LoVo (cell line): ENCODE measurements at places on chromosomes 6 and 20.

GRCh38 chr20:64065974-64066343 lies 3.0 kb downstream of the TCEA2 start:
- peak; percentile 51 for DNase-seq

- DNase-seq: no peak
Observed at GRCh38 chr6:55518529-55519060, 60.4 kb downstream of the HMGCLL1 start.

DNA sequence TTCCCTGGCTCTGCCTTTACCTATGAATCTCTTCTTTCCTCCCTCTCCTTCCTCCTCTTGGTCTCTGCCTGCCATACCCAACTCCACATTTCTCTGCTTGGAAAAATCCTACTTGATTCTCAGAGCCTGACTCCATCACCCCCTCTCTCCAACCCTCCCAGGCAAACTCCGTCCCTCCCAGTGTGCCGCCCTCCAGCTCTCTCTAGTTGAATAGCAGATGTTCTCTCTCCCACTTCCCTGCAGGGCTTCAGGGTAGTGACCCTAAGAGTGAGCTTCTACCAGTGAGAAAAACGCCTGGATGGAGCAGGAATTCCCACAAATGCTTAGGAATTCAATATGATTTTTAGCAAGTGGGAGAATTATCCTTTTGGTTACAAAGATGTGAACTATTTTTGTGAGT lies 141.6 kb downstream of the MTHFD1L start:
- no peak for DNase-seq

DNA sequence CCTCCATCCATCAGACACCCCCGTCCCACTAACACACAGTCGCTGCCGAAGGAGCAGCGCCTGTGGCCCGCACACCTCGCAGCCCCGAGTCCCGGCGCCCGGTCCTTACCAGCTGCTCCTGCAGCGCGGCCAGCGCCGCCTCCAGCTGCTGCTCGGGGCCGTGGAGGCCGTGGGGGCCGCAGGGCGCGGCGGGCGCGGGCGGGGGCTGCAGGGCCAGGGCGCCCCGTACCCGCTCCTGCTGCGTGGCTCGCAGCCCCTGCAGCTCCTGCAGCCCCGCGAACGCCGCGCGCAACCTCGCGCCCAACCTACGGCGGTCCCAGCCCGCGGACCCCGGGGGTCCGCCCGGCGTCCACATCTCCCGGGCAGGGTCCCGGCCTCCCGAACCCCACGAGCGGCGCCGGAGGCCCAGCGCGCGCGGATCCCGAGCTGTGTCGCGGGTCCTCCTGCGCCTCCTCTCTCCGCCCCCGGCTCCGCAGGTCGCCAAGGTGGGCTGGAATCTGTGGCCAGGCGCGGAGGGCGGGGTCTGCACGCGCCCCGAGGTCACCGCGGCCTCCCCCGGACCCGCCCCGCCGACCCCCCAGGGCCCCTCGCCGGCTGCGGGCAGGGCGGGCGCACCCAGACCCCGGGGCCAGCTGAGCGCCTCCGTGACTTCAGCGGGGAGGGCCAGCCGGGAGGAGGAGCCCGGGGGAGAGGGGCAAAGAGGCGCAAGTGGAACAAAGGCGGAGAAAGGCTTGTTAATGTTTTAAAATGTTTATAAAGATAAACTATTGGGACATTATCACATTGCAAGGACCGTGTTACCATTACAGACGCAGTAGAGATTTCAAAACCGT lies at the start of gene DACT2:
DACT2 (minus strand) TSS at position 499 of the 833 bp plus-strand sequence; CDS start at position 355, 144 bp downstream.
- DNase-seq: no peak

- DNase-seq: no peak
Observed at GRCh38 chr6:132202574-132202973, 198.7 kb downstream of the MOXD1 start.

- no peak for DNase-seq
Observed at GRCh38 chr20:24951536-24952083, 2.5 kb downstream of the CST7 start.

DNA sequence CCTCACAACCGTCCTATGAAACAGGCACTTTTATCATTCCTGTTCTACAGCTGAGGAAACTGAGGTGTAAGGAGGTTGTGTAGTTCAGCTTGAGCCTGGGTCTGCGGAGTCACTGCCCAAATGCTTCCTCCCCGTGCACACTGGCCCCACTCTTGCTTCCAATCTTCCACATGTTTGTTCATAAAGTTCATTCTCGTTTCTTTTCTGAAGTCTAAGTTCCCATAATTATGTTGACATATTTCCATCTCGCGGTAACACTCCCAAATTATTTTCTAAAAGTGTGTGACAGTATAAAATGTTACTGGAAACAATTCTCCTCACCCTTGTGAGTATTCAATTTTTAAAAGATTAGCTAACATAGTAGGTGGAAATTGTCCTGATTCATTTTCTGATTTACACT lies 106.9 kb downstream of the SLC22A3 start:
- DNase-seq: no peak

GRCh38 chr20:57594092-57594951 lies 25.9 kb downstream of the ZBP1 start:
- DNase-seq: peak; percentile 36

DNA sequence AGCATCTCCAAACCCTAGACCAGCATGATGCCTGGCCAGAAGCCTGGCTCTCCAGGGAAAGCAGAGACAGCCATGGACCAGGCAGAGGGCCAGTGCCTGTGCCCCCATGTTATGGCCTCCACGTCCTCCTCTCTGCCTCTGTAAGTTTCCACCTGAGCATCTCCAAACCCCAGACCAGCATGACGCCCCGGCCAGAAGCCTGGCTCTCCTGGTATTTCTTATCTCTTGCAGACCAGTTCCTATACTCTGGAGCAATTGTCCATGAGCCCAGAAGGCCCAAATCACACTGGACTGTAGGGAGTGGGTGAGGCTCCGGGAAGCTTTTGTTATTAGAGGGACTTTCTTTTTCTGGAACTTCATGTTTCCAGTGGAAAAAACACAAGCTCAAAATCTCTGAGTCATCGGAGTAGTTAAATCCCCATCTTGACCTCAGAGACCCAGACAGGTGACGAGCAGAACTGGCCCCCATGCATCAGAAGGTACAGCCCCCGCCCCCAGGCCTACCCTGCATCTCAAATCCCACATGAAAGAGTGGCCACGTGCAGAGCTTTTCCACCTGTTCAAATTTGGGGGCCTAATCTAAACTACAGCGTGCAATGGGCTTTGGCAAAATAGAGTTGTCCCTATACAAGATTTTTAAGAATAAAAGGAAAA lies 110.2 kb upstream of the FOXQ1 start:
- DNase-seq: no peak

- DNase-seq: no peak
Observed at GRCh38 chr6:119379809-119380208, 30.2 kb upstream of the MAN1A1 start.

DNA sequence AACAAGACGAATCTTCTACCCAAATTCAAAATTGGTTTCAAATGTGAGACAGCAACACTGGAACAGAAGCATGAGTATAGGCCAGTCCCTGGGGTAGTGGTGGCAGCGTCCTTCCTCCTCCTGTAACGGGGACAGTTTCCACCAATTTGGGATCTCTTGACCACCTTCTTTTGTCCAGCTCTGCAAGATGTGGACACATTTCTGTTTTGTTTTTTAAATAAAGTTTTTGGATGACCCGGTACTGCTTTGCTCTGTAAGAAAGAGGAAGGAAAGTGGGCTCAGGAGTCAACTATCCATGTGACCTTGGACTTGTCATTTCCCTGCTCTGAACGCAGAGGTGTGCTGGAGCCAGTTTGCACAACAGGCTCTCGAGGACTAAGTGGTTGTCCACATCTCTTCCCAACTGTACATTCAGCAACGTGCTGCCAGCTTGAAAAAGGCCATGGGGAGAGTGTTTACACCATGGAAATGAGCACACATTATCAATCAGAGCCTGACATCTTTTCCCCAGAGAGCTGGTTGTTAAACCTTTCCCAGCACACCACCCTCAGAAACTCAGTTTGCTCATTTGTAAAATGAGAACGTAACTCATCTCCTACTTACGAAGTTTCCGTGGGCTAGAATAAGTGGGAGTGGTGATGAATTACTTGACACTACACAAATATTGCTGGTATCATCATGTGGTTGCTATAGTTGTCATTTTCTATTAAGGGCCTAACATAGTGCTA lies 66.5 kb downstream of the ADTRP start:
- DNase-seq: no peak

- DNase-seq: no peak
Observed at GRCh38 chr6:168105813-168106632, 27.0 kb upstream of the FRMD1 start.

DNA sequence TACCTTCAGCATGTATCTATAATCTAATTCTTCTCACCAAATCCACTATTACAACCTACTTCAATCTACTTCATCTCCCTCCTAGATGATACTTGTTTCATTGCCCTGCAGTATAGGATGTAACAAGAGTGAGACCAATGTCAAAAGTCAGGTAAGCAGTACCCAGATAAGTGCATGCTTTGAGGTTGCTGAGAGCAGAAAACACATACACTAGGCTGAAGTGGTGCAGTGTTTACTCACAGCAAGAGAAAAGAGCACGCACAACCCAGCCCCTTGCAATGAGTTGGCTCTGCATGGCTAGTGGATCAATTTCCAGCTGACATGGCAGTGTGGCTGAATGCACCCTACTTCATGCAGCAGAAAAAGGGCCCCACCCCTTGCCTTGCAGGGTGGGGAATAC lies 199.9 kb downstream of the EPHA7 start:
- DNase-seq: no peak

DNA sequence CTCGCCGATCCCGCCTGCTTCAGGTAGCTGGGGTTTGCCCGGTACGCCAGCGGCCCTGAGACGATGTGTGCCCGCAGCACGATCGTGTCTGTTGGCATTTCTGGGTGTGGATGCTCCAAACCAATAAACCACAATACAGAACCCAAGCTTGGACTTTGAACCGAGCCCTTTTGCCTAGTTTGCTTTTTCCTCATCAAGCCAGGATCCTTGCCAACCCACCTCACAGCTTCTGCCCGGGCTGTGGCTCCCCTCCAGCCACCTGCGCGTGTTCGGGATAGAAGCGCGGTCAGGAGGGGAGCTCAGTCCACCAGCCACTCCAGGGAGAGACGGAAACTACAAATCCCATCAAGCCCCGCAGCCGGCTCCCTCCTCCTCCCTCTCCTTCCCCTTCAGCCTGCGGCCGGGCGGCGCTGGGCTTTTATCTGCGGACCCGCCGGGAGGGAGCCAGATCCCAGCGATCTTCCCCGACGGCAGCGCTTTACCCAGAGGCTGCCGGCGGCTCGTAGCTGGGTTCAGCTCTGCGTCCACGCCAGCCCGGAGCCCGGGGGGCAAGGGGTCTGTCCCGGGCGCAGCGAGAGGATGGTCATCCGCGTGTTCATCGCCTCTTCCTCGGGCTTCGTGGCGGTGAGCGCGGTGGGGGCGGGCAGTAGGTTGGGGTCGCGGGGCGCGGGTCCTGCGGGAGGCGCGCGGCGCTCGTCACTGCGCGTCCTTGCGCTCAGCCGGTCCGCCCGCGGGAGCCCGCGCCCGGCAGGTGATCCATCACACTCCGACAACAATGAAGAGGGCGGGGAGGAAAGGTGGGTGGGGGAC lies at the start of gene SH3BGRL2:
SH3BGRL2 (plus strand) TSS at position 447 of the 810 bp plus-strand sequence; CDS start at position 580, 133 bp downstream.
- DNase-seq: peak; percentile 92

- no peak for DNase-seq
Observed at GRCh38 chr6:167979436-167980139, 17.9 kb upstream of the KIF25 start.

DNA sequence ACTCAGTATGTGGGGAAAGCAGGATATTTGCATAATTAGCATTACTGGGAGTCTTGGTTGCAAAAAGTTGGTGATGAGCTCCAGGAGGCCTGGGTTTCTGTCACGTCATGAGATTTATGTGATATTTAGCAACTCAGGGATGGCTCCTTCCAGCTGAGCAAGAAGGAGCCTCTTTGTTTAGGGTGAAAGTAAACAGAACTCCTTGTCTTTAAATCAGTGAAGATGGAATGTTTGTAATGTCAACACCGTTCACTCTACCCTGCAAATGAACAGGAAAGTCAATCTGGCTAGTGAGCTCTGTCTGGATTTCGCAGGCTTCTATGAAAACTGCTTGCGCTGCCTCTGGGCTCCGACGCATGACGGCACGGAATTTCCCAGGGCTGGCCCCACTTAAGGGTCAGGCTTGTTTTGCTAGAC lies 86.9 kb downstream of the PXDC1 start:
- DNase-seq: no peak

DNA sequence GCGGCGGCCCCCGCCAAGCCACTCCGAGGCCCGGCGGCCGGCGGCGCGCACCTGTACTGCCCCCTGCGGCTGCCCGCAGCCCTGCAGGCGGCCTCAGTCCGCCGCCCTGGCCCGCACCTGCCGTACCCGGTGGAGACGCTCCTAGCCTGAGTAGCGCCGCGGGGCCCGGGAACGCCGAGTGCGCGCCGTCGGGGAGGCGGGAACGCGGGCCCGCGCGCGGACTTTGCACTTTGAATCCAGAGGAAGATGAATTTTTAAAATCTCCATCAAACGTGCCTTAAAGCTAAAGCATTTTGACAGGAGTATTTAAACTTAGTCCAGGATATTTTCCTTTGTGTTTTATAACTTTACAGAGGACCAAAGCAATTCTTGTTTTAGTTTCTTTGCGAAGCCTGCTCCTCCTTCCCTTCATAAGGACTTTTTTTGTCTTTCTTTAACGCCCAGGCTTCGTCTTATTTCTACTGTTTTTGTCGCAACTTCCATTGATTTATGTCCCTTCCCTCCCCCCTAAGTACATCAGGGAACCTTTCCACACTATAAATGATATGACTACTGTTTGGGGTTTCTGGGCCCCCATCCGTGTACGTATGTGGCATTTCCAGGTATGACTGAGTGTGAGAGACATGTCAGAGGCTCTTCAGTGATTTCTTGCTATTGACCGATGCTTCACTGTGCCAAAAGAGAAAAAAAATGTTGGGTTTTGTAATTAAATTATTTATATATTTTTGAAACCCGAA lies 2.0 kb downstream of the FOXQ1 start:
- DNase-seq: peak; percentile 73

- DNase-seq: no peak
Observed at GRCh38 chr20:20953738-20954618, 152.2 kb downstream of the LINC00237 start.

GRCh38 chr6:47414423-47415167 lies 63.0 kb upstream of the CD2AP start:
- peak; percentile 61 for DNase-seq

DNA sequence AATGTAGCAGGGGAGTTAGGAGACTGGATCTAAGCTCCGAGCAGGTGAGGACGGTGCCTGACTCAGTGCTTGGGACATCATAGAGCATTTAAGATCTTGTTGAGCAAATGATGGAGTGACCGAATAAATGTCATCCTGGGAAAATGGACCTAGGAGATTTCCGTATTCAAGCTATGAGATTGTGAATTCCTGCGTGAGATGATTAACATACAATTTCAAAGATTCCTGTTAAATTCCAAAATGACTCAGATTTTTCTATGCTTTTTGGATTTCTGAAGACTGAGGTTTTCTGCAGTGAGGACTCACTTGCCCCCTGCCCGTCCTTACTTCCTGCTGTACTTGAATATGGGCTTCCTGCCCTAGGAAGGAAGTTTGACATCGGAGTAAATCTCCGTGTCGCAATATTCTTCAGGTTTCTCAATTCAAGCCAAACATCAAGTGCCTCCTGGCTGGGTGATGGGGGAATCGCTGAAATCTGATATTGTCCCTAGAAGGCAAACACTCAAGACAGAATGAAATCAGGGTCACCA lies 5.2 kb downstream of the SYTL3 start:
- no peak for DNase-seq

- peak; percentile 49 for DNase-seq
Observed at GRCh38 chr6:53956068-53956711, 155.1 kb upstream of the MLIP start.

GRCh38 chr6:41712651-41713103 lies 22.7 kb downstream of the TFEB start:
- no peak for DNase-seq

- no peak for DNase-seq
Observed at GRCh38 chr6:90199900-90200299, 96.7 kb downstream of the BACH2 start.

GRCh38 chr20:37229357-37229756 lies 32.3 kb downstream of the GHRH start:
- DNase-seq: no peak

- DNase-seq: no peak
Observed at GRCh38 chr20:59613861-59614260, 9.5 kb downstream of the PHACTR3 start.
